ENCODE measurements at places on chromosomes 2 and 18. TPM values are rescaled to one million over a fixed set of nuclear protein-coding genes. Genes with fewer than 3 reads are reported as not detected.

The MLPH gene
- 5.2 TPM for total RNA-seq

The ALPP gene
- total RNA-seq: not detected

DNA sequence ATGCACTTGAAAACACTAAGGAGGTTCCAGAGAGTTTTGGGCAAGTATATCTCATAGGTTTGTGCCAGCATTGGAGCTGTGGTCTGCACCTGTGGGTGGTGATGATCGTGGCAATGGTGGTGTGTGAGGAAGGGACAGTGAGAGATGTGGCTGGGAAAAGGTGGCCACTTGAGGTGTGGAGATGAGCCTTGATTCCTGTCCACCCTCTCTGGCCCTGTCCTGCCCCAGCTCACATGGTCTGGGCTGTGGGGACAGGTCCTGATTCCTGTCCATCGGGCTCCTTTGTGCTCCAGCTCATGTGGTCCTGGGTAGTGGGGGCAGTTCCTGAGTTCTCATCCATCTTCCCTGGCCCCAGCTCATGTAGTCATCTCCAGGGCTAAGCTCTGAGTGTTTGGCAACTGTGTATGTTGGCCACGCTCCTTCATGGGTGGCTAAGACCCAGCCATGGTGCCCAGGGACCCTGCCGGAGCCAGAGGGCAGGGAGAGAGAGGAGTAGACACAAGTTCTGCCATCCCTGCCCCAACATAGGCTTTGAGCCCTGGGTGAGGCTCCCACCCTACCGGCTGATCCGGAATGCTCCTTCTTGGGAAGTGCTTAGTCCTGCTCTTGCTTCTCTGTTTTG, 294.4 kb upstream of the HDAC4 start:
- no peak for DNase-seq

GRCh38 chr2:73269686-73270465, 14.4 kb downstream of the FBXO41 start:
- no peak for DNase-seq

The SPDYA gene
- 6.5 TPM for total RNA-seq

Data from fibroblast of the aortic adventitia (primary cell).